CD4-positive, alpha-beta T cell treated with Interleukin-15 for 4 hours (primary cell): ENCODE measurements at places on chromosomes 2 and 18.

DNA sequence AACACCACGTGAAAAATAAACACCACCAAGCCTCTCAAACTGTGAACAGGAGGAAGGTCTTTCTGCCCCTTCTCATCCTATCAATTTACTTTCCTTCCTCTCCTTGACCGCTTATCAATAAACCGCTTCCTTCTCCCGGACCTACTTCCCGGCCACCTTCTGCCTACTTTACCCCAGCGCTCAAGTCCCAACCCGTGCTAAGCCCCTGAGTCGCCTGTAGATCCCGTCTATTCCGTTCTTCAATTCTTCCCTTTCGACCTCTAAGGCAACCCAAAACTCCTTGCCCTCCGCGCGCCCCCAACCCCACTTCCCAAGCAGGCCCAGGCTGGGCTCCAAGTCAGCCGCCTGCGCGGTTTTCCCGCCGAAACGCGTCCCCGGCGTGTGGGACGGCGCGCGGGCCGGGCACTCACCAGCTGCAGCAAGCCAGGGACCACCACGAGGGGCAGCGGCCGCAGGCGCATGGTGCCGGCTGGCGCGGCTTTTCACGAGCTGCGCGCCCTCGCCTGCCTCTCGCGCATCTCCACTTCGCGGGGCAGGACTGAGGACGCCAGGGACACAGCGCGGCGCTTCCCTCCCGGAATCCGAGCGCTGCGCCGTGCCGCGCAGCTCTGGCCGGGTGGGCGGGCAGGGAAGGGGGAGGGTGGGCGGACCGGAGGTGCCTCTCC, at the start of gene NXPH2:
Gene NXPH2 (minus strand): TSS at position 610 of the 665 bp plus-strand sequence. CDS start 149 bp downstream, at position 461.
- DNase-seq = no peak

DNA sequence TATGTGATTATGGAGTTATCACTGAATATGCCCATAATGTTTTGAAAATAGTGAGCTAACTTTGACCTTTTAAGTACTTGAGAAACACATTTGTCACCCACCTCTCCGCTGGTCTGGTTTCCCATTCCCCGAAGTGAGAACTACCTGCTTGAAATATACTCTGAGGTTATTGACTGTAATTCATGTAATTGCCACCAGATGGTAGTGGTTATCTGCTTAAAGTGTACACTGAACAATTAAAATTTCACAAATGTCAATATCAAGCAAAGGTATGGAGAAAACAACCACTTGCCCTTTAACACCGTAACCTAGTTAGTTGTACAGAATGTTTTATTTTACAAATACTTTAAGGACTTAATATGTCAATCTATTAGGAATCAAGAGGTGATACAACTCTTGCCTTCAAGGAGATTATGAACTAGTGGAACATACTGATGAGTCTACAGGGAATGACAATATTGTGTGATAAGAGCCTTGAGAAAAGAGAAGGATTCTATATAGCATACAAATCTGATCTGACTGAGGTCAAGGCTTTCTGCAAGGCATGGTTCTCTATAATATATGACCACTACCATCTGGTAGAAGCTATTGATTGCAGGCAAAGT, 316.8 kb upstream of the KCNH7 start:
- DNase-seq = no peak

GRCh38 chr2:160835166-160835565, 325.1 kb upstream of the TANK start:
- DNase-seq = no peak

- no peak for DNase-seq
These were observed 439.8 kb downstream of the RNF144A start for GRCh38 chr2:7356909-7357584.

- no peak for DNase-seq
These were observed 66.2 kb downstream of the TSN start for GRCh38 chr2:121821476-121822158.

DNA sequence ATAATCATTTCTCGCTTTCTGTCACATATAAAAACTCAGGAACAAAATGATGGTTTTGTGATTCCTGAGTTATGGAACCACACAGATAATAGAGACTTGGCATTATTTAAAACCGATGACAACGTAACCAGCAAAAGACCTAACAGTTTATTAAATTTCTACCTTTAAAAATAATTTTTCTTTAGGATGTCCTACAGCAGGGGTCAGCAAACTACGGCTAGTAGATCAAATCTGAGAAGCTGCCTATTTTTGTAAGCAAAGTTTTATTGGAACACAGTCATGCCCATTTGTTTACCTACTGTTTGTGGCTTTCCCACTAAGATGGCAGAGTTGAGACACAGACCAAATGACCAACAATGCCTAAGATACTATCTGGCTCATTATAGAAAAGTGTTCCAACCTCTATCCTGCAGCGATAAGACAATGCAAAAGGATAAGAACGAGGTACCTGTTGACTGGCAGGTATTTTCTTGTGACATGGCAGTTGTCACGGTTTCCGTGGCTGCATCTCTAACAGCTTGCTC, 53.0 kb upstream of the ZFP36L2 start:
- no peak for DNase-seq

GRCh38 chr18:63244607-63245006, 75.0 kb downstream of the BCL2 start:
- DNase-seq = no peak

- peak; percentile 39 for DNase-seq
These were observed 1.2 kb downstream of the RAPH1 start for GRCh38 chr2:203533676-203534591.

GRCh38 chr2:224586127-224586695, 1.0 kb upstream of the CUL3 start:
- no peak for DNase-seq

- no peak for DNase-seq
These were observed 178.8 kb upstream of the MMADHC start for GRCh38 chr2:149766339-149766738.

DNA sequence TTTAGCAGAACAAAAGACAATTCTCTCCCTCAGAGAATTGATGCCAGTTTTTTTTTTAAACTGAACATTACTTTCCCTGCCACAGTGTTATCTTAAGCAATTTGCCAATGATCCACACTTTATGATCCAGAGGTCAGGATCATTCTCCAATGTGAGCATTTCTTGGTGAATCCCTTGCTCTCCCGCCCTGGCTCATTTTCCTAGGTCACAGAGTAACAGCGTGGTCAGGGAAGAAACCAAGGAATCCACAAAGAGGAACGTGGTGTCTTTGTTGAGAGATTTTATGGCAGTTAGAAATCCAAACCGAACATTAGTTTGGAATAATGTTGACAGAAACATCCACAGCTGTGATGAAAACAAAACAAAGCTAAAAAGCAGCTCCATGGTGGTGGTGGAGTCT, 250.3 kb downstream of the TTC32 start:
- DNase-seq = no peak

DNA sequence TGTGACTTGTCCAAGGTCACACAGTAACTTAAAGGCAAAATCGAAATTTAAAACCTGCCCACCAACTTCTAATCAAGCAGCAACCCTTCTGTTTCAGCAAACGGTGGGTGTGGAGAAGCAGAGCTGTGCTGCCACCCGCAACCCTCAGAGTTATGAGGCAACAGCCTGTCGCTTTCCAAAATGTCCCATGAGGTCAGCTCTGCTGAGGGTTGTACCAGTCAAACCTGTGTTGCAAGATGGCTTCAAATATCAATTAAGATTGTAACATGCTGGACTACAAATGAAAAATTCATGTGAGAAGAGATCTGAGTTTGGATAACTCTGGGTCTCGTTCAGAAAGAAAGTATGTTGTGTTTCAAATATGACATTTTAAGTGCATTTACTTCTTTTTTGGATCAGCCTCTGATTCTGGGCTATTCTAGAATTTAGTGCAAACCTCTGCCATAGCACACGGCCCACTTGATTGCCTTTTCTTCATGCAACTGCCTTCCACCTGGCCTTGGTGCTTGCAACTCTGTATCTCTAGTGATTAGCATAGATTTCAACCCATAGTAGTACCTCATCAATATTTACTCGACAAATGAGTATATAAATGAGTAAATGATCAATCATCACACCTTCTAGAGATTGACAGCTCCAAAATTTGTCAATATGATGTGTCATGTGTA, 69.3 kb downstream of the TIMM21 start:
- DNase-seq = no peak

- peak; percentile 76 for DNase-seq
These were observed 143.1 kb upstream of the TTC39C start for GRCh38 chr18:23871410-23871809.

DNA sequence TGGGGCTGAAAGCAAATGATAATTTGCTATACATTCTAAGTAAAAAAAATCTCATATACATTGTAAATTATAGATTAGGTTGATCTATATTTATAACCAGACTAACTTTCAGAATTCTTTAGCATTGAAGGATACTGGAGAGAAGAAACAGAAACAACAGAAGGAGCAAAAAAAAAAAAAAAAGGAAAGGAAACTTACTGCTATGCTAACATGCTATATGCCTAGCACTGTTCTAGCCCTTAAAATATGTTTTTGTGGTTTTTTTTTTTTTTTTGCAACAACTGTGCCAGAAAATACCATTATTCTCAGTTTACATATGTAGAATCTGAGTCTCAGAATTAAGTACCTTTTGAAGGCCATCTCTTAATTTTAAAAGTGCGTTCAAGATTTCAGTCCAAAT, 204.9 kb upstream of the MC4R start:
- no peak for DNase-seq

- no peak for DNase-seq
These were observed 571.2 kb upstream of the ZEB2 start for GRCh38 chr2:145090841-145091761.

- no peak for DNase-seq
These were observed 285.1 kb downstream of the SLC4A3 start for GRCh38 chr2:219912491-219912921.

- no peak for DNase-seq
These were observed 117.2 kb downstream of the COL6A3 start for GRCh38 chr2:237296756-237297155.

DNA sequence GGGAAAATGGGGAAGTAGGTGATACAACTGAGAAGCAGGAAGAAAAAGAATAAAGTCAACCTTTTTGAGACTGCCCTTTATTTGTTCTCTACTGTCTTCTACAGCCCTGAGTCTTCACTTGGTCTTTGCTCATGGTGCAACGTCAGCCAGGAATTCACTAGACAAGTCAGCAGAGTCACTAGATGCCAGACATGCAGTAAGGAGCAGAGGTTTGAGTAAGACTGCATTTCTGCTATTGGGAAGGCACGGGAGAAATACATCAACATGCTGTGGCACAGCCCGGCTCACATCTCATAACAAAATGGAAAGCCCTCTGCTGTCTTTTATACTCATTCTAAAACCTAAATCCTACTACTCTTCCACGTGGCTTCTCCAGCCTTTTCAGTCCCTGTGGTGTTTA, 67.1 kb downstream of the PRELID3A start:
- no peak for DNase-seq

DNA sequence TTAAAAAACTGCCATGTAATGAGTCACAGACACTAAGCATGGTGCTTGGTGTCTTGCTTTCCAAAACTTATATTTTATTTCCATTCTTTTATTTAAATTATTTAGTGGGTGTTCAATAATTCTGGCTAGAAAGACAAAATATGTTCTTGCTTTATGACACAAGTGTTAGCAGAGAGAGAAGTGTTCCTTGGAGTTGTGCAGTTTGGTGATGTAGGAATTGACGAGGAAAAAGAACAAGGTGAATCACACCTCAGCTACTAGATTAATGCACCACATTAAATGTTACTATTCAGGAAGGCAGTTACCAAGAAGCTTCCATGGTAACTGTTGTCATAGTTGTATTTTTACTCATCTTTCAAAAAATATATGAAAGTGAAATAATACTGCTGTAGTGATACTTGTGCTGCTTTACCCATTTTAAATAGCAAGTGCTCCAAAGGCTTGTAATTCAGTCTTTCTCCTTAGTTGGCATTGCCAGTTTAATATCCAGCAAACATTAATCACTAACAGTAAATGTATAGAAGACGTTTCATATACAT, 28.3 kb downstream of the ADAM23 start:
- DNase-seq = no peak

GRCh38 chr2:60226943-60227342, 326.5 kb downstream of the BCL11A start:
- DNase-seq = no peak

- no peak for DNase-seq
These were observed 129.7 kb downstream of the MAP4K4 start for GRCh38 chr2:101827246-101827645.

- DNase-seq = no peak
These were observed 321.6 kb downstream of the DSEL start for GRCh38 chr18:67194886-67195285.

- DNase-seq = no peak
These were observed 159.3 kb downstream of the SCG2 start for GRCh38 chr2:223442847-223443246.

- no peak for DNase-seq
These were observed 243.1 kb downstream of the EN1 start for GRCh38 chr2:118604371-118604770.

GRCh38 chr2:78029392-78029995, 507.3 kb upstream of the LRRTM4 start:
- DNase-seq = no peak

DNA sequence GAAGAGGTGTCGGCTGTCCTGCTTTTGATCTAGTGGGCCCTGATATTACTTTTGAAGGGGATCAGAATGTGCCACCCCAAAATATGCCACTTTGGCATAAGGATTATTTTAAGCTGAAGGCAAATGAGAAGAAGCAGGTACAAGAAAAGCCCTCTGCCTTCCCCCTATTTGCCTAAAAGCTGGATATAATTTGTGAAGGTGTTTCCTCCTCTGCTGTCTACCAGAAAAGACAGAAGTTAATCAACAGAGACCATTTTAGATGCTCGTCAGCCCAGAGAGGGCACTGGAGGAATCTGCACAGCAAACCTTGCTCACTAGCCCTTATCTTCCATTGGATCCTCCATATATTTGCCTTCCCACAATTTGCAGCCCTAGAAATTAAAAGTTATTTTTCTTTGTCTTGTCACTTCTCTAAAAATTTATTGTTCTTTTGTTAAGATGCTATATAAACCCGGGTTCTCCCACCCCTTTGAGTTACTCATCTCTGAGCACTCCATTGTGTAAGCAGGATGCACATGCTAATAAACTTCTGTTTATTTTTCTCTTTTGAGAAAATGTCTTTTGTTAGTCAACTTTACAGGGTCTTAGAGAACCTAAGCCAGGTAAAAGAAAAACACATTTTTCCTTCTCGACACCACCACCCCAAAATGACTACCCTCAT, 163.2 kb upstream of the SLC1A4 start:
- DNase-seq = no peak

- DNase-seq = no peak
These were observed 44.1 kb upstream of the NDUFV2 start for GRCh38 chr18:9058406-9058805.

- DNase-seq = no peak
These were observed 57.2 kb upstream of the RTN4 start for GRCh38 chr2:55107436-55107835.

- DNase-seq = no peak
These were observed 343.4 kb upstream of the HS6ST1 start for GRCh38 chr2:128662051-128662471.

DNA sequence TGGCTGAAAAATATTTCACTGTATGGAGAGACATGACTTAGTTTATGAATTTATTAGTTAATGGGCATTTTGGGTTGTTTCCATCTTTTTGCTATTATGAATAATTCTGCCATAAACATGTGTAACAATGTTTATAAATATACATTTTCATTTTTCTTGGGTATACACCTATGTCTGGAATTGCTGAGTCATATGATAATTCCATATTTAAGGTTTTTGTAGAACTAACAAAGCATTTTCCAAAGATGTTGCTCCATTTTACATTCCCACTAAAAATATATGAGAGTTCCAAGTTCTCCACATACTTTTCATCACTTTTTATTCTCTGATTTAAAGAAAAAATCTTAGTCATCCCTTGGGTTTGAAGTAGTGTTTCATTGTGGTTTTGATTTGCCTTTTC, 108.8 kb upstream of the LRRTM4 start:
- DNase-seq = no peak

GRCh38 chr2:223050900-223051504, 988 bp upstream of the KCNE4 start:
- DNase-seq = no peak

GRCh38 chr18:34942975-34943374, 98.2 kb upstream of the MAPRE2 start:
- DNase-seq = no peak
